ENCODE measurements at places on chromosomes 5 and 9. TPM values are rescaled to one million over a fixed set of nuclear protein-coding genes. Genes with fewer than 3 reads are reported as not detected.

The AGXT2 gene
- not detected for total RNA-seq

DNA sequence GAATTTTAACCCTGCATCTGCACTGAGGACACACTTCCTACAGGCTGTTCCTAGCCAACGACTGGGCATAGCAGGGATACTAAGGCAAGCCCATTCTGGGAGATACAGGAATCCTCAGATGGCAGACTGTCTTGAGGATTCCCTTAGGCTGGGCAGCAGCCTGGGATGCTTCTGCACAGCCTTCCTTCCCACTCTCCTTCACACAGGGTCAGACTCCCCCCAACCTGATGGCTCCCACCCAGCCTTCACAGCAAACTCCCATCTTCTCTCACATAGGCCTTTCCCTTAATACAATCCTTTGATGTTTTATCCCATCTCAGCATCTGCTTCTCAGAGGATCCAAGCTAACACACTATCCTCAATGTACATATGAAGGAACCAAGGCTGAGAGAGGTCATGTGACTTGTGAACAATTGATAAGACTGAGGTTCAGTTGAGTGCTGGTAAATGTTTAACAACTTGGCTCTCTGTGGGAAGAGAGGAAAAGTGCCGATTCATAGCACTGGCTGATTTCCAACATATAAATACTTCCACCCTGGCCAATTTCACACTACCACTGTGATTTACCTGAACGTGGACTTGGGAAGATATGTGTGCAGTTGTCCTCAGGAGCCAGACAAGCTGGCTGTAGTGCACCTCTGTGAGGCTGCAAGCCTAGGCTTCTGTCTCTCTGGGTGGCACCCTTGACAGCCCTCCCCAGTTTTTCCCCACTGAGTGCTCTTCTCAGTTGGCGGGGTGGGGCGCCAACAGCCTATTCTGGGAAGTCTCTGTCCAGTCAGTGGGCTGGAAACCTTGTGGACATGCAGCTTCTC lies 120.2 kb upstream of the TRIM32 start:
- no peak for DNase-seq

The ADAMTSL2 gene
- total RNA-seq = 1.8 TPM

The PCDHB3 gene
- 19.7 TPM for total RNA-seq

The TTF1 gene
- total RNA-seq = 8.5 TPM

DNA sequence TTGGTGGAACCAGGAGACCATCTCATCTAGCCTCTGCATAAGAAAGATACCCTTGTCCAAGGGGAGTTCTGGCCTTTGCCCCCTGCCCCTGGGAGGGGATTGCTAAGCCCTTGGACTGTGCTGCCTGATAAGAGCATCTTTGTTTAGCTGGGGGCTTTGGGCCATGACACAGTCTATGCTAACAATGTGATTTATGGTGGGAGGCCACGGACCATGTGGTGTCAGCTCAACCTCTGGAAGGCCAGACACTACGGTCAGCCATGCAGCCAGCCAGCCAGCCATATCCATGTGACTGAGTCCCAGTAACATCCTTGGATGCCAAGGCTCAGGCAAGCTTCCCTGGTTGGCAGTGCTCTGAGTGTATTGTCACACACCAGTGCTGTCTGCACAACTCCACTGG lies 244.4 kb downstream of the FSTL4 start:
- no peak for DNase-seq

The TRUB2 gene
- total RNA-seq = 12.8 TPM

The PCDHB13 gene
- total RNA-seq = 16.3 TPM

The GFPT2 gene
- 38.2 TPM for total RNA-seq

DNA sequence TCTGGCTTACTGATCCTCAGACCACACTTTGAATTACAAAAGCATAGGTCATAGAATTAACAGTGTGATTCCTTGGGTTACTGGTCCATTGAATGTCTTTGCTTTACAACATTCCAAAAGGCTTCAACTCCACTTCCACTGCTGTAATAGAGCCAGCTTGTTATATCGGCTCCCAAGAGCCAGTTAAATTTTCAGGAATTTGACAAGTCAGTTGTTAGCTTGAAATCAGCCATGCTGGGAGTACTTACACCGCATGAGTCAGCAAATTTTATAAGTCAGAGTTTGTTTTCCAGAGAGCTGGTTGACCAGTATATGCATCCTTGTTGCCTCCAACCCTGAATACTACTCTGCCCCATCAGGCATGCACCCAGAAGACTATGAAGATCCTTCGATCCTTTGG lies 73.1 kb downstream of the FOXB2 start:
- no peak for DNase-seq

- no peak for DNase-seq
Measured at GRCh38 chr9:94650949-94651348, 11.6 kb upstream of the FBP1 start.

GRCh38 chr5:141958113-141958512 lies at the start of gene PCDH12:
Gene PCDH12 (minus strand): TSS chr5:141958202. CDS start chr5:141957851, 351 bp downstream.
- no peak for DNase-seq

DNA sequence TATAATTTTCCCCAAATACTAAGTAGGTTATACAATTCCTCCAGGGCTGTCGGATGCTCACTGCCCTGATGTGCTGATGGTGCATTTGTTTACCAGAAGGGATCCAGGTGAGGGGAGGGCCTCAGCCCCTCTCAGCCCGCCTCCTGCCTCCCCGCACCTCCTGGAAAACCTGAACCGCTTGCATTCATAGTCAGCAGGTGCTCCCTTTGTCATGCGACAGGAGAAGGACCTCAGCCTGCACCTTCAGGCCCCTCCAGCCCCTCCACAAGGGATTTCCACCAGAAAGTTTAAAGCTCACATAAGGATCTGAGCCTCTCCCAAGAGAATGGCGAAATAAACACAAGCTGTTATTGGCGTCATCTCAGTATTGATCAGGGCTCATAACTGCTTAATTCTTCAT lies 36.5 kb upstream of the NTNG2 start:
- DNase-seq = no peak

DNA sequence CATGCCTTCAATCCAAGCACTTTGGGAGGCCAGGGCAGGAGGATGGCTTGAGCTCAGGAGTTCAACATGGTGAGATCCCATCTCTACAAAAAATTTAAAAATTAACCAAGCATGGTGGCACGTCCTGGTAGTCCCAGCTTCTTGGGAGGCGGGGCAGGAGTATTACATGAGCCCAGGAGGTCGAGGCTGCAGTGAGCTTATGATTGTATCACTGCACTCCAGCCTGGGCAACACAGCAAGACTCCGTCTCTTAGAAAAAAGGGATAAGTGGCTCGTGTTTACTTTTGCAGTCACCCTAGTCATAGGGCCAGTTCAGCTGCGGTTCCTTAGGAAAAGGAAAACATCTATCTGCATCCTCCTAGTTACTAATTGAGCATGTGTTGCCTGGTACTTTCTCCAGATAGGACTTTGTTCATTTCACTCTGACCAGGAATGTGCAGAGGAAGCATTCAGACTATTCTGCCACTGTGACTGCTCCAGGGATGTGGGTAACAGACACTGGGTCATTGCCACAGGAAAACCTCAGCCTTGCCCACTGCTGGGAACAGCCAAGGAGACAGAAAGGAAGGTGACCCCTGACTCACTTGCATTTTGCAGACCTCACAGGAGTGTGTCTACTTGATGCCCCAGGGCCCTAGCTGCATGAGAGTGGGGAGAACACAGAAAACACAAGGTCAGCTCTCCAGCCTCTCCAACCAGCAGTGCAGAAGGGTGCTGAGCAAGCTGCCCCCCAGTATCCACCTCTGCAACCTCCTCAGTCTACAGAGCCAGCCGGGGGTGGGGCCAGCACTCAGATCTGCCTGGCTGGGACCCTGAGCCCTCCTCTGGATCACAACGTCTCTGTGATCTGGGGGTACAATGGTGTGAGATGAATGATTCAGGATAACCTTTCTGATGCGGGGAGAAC lies 33.9 kb upstream of the ALDH1B1 start:
- DNase-seq = no peak

DNA sequence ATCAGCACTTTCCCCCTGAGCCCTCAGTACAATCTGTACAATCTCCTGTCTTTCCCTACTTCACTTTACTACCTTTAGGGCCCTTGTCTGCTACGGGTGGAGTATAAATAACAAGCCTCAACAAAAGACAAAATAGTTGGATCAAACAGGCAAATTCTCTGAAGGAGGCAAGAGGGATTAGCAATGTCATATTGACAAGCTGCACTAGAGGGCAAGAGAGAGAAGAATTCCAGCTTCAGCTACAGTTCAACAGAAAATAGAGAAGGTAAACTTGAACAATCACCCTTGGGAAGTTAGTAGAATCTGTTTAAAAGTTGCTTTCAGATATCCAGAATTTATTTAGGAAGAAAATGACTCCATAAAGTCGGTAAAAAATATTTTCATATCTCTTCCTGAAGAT lies 68.4 kb upstream of the IZUMO3 start:
- DNase-seq = no peak

DNA sequence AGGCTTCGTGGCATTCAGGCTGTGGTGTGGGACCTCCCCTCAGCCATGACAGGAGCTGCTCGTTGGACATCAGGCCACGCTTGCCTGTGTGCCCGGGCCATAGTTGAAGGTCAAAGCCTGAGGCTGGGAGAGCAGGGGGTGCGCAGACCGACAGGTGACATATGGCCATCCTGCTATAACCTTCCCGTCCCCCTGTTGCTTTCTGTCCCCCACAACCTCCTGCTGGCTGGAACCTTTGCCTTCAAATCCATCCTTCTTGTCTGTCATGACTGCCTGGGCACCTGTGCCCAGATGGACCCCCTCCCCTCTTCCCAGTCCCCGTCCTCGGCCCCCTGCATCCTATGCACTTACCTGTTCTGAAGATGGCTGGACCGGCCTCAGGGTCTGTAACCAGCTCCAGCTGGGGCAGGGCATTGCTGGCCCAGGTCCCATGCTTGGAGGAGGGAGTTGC lies 83.2 kb downstream of the WNK2 start:
- DNase-seq = no peak

All from cerebellum (tissue), 4 donors.